ENCODE measurements at places on chromosomes 3 and 15. TPM values are rescaled to one million over a fixed set of nuclear protein-coding genes. Genes with fewer than 3 reads are reported as not detected.

- DNase-seq, result no peak
These were observed 5.1 kb downstream of the ATP13A3 start for GRCh38 chr3:194481525-194482195.

GRCh38 chr3:61685755-61686154, 124.4 kb downstream of the PTPRG start:
- peak; percentile 25 for DNase-seq

GRCh38 chr3:177836671-177837070, 639.4 kb upstream of the TBL1XR1 start:
- DNase-seq, result no peak

GRCh38 chr3:110165370-110165743, 828.0 kb upstream of the DPPA4 start:
- no peak for DNase-seq

DNA sequence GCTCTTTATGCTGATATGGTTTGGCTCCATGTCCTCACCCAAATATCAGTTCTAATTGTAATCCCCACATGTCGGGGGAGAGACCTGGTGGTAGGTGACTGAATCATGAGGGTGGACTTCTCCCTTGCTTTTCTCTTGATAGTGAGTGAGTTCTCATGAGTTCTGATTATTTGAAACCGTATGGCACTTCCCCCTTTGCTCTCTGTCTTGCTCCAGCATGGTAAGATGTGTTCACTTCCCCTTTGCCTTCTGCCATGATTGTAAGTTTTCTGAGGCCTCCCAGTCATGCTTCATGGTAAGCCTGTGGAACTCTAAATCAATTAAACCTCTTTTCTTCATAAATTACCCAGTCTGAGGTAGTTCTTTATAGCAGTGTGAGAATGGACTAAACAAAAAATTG, 107.6 kb downstream of the IMPG2 start:
- no peak for DNase-seq

- no peak for DNase-seq
These were observed 361.0 kb upstream of the NECTIN3 start for GRCh38 chr3:110710603-110711002.

GRCh38 chr3:32844914-32845313, 27.1 kb downstream of the TRIM71 start:
- DNase-seq, result no peak

- no peak for DNase-seq
These were observed 49.8 kb downstream of the LDHAL6B start for GRCh38 chr15:59256482-59256881.

DNA sequence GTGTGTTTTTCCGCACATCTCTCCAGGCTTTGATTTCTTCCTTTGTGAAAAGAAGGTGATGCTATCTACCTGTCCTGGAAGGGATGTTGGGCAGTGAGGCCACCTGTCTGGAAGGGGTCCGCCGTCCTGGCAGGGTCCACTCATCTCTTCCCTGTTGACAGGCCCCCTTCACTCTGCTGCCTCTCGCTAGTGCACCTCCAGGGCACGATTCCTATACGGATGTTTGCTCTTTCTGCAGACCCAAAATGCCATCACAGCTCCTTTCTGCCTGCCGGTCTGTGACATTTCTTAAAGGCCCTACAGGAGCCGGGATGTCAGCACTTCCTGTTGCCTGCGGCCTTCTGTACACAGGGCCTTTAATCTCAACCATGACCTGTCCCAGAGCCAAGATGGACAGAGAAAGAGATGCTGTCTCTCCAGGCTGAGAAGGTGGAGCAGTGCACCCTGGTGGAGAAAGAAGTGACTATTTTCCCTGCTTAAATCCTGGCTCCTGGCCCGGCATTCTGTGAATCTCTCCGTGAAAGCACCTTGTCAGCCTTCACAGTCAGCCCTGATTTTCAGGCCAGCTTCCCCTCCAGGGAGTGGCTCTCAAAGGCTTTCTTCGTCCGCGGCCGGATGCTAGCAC, 7.4 kb downstream of the FAM3D start:
- DNase-seq, result no peak

DNA sequence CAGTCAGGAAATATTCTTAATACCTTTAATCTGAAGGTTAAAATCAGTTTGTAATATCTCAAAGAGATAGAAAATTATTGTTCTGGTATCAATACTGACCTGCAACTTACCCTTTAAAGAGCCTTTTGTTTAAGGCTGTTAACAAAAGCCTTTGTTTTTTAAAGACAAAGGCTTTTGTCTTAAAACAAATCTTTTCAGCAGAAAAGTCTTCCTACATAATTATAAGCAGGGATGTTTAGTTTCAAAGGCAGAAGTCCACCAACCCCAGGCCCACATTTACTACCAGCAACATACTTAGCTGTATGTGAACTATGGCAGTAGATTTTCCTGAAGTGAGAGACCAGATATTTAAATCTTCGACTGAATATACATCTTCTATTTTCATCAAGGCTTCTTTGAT, 36.2 kb downstream of the SLC30A4 start:
- DNase-seq, result no peak

DNA sequence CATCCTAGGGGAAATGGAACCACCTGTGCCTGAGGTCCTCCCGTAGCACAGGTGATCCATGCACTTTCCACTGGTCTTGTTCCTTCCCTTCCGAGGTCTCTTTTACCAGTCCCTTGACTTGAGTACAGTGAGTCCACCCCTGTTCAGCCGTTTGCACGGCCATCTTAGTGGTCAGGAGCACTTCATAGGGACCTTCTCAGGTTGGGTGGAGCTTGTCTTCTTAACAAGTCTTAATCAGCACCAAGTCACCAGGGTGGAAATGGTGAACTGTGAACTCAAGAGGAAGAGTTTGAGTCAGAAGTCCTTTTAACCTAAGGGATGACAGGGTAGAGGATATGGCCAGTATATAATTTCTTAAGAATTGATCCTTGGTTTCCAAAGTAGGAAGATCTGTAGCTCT, 21.4 kb downstream of the ARL8B start:
- no peak for DNase-seq

GRCh38 chr3:127207727-127208482, 15.0 kb downstream of the PRR23E start:
- DNase-seq, result no peak

- no peak for DNase-seq
These were observed 277.6 kb downstream of the LPP start for GRCh38 chr3:188431553-188431952.

DNA sequence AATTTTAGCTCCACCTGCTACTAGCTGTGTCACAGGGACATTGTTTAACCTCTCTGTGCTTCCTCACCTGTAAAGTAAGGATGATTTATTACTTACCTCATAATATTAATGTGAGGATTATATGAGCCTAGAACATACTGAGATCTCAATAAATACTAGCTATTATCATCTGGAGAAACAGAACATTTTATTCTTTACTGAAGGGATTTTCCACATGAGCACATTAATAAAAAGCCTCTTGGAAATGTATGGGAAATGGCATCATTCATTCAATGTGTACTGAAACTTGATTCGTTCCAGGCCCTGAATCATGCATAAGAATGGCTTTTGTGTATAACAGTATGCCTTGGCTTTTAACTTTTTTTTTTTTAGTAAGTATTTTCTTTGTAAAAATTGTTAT, 11.0 kb upstream of the CEMIP start:
- no peak for DNase-seq

DNA sequence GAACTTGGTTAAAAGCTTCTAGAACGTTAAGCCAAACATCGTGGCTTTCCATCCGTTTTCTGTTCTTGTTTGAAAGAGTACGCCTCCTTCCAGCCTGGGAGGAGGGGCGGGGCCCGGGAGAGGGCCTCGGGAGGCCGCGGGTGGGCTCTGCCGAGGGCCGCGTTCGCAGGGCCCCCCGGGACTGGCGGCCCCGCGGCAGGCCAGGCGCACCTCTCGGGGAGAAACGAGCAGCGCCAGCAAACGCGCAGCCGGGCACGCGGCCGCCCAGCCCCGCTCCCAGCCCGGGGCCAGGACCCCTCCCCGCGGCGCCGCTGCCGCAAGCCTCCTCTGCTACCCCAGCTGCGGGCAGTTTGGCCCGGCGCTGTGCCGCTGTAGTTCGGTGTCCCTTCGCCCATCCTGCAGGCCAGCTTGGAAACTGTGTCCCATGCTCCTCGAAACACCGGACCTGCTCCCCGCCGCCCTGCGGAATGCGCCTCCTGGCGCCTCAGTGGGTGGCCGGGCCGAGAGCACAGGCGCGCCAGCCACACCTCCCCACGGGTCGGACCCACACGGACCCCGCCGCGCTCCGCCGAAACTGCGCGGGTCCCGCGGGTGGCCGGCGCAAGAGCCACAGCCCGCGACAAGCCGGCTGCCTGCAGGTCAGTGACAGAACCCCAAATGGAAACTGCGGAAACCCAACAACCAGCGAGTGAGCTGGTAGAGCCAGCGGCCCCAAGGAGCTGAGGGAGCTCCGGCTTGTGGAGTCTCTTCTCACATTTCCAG, 2.3 kb downstream of the OCA2 start:
- DNase-seq, result no peak

DNA sequence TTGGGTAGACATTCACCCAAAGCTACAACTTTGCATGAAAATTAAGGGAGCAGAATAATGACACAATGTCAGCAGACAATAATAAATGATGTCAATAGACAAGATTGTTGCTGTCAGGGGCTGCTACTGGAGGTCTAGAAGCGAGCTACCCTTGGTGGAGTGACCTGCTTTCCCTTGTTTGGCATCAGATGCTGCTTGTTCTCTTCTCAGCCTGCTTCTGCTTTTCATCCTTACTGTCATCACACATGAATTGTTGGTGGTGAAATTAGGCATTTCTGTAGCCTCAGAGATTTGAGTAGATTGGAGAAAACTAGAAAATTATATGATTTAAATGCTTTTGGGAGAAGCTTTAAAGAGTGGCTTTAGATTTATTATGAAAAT, 193.8 kb downstream of the NR1D2 start:
- no peak for DNase-seq

- DNase-seq, result no peak
These were observed 39.3 kb downstream of the ADCY5 start for GRCh38 chr3:123409443-123410148.

- DNase-seq, result no peak
These were observed 288.4 kb upstream of the SATB1 start for GRCh38 chr3:18713577-18713951.

GRCh38 chr3:14810801-14811661, 7.7 kb upstream of the FGD5 start:
- no peak for DNase-seq

DNA sequence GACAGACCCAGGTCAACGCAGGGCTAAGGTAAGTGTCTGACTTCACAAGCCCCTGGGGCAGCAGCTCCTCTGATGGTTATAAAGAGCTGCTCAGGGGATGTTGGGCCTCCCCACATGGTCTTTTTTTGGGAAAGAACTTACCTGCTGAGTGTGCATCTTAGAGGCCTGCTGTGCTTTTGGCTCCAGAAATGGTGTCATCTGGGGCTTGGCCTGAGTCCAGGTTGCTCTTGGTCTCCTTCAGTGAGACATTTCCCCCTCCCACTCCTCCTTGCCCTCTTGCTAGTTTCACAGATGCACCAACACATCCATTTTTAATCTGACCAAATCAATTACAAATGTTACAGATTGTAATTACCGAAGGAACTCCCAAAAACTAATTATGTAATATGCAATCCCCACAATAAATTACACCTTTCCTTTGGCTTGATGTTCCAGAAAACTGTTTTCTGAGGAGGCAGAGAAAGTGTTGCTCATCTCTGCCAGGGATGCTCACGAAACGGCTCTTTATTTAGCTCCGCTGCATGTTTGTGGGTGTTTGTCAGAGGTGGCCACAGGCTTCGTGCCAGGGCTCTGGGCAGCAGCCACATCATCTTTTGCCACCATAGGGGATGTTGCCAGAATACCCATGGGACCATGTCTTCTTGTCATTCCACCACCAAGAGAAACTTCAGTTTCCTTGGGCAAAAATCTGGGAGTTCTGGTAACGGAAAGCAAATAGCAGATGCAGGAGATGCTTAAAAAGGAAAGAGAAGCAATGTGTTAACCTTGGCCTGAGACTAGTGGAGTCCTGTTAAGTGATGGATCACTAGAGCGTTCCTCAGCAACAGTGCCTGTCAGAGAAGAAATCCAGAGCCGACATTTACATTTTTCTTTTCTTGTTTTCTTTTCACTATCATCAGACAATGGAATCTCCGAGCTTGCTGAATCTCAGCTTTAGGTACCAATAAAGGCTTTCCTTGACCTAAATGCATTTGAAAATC, 799.9 kb downstream of the AGBL1 start:
- peak; percentile 53 for DNase-seq

GRCh38 chr3:10697918-10698317, 118.1 kb upstream of the SLC6A11 start:
- no peak for DNase-seq

SMCO1 gene
- total RNA-seq, result 75.5 TPM

KATNBL1 gene
- 15.8 TPM for total RNA-seq

ATP11B gene
- 41.1 TPM for total RNA-seq

AHSG gene
- not detected for total RNA-seq

CAV3 gene
- total RNA-seq, result 17.4 TPM

CCR1 gene
- total RNA-seq, result 52.6 TPM

MASP1 gene
- 126 TPM for total RNA-seq

SCN11A gene
- 0.11 TPM for total RNA-seq

TP63 gene
- total RNA-seq, result 0.36 TPM

CELSR3 gene
- 0.36 TPM for total RNA-seq

PXK gene
- 21.3 TPM for total RNA-seq

RBP2 gene
- total RNA-seq, result not detected

GPR176 gene
- 1.2 TPM for total RNA-seq

GOLGA6L9 gene
- 1.3 TPM for total RNA-seq

Measured in heart left ventricle (tissue), 16 donors.